ENCODE measurements at places on chromosomes 2 and 18.

DNA sequence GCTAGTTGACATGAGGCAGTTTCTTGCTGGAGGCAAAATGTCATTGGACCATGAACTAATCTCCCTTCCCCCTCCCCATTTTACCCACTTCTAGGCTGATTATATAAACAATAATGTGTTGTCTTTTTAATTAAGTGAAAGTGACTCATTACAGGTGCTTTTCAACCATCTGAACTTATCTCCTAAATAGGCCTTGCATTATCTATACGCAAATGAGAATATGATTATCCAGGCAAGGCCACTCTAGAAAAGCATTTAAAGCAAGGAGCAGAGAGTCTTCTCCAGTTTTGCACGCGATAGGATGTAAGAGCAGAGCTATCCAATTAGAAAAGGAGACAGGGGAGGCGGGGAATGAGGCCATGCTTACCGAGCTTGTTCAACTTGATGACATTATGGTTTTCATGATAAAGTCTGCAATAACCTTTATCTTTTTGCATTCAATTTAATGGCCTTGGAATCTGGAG is 286.1 kb upstream of the SIX3 start:
- DNase-seq = no peak

GRCh38 chr2:168521053-168521741 is 65.1 kb downstream of the CERS6 start:
- DNase-seq = no peak

- DNase-seq = no peak
These were observed 8.3 kb downstream of the SATB2 start for GRCh38 chr2:199449455-199449854.

DNA sequence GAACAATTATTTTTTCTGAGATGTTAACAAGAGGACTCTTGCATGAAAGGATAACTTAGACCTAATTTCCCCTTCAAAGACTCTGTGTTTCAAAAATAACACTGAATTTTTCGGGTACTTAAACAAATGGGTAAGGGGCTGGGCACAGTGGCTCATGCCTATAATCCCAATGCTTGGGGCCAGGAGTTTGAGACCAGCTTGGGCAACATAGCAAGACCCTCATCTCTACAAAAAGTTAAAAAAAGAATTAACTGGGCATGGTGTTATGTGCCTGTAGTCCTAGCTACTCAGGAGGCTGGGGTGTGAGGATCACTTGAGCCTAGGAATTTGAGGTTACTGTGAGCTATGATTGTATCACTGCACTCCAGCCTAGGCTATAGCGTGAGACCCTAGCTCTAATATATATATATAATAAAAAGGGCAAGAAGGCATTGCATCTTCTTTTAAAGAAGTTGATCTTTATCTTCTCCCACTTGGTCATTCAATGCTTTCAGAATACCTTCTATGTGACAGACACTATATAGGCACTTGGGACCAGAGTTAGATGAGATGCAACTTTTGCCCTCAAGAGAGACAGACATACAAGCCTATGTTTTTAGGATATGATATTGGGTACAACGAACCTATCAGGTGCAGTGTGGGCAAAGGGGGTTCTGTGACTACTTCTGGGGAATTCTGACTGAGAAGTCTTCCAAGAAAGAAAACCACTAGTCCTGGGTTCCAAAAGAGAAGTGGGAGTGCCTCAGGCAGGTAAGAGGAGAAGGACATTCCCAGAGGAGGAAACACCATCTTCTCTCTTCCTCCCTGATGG is 120.0 kb downstream of the MYCN start:
- DNase-seq = no peak

GRCh38 chr18:50559752-50560680 is at the start of gene MAPK4:
TSS of gene MAPK4 (plus strand) at chr18:50560087. CDS start at chr18:50663959, 103,872 bp downstream.
- peak; percentile 13 for DNase-seq

- DNase-seq = no peak
These were observed 151.1 kb downstream of the MBP start for GRCh38 chr18:76981396-76981968.
